ENCODE measurements at places on chromosomes 6 and 20. TPM values are rescaled to one million over a fixed set of nuclear protein-coding genes. Genes with fewer than 3 reads are reported as not detected.

HSPA12B gene
- under 0.01 TPM for total RNA-seq

HDGFL1 gene
- not detected for total RNA-seq

FLRT3 gene
- 2.6 TPM for total RNA-seq

CST7 gene
- not detected for total RNA-seq

FRMD1 gene
- not detected for total RNA-seq

BIRC7 gene
- 0.32 TPM for total RNA-seq

TRDN gene
- not detected for total RNA-seq

HSPA1A gene
- 77.0 TPM for total RNA-seq

LTA gene
- total RNA-seq, result not detected

HEY2 gene
- total RNA-seq, result 0.32 TPM

HLA-A gene
- 421 TPM for total RNA-seq

RAD21L1 gene
- total RNA-seq, result not detected

CRYBG1 gene
- 8.1 TPM for total RNA-seq

MICAL1 gene
- 55.3 TPM for total RNA-seq

BRD2 gene
- total RNA-seq, result 146 TPM

WFDC5 gene
- total RNA-seq, result not detected

SYCP2L gene
- not detected for total RNA-seq

CASS4 gene
- total RNA-seq, result 3.5 TPM

OPN5 gene
- total RNA-seq, result not detected

SLC35A1 gene
- total RNA-seq, result 10.0 TPM

C4A gene
- 6.0 TPM for total RNA-seq

SLC16A10 gene
- not detected for total RNA-seq

PDYN gene
- not detected for total RNA-seq

VIP gene
- total RNA-seq, result not detected

CCN5 gene
- 1.7 TPM for total RNA-seq

ARMH2 gene
- total RNA-seq, result not detected

SDCBP2 gene
- total RNA-seq, result 1.3 TPM

RSPH4A gene
- 0.32 TPM for total RNA-seq

SUMO4 gene
- 2.6 TPM for total RNA-seq

ANGPT4 gene
- total RNA-seq, result not detected

OR2B6 gene
- not detected for total RNA-seq

PRR18 gene
- not detected for total RNA-seq

MEI4 gene
- not detected for total RNA-seq

ANKEF1 gene
- 0.97 TPM for total RNA-seq

FAM83B gene
- 0.43 TPM for total RNA-seq

CBLN4 gene
- not detected for total RNA-seq

ARHGAP40 gene
- not detected for total RNA-seq

All from fibroblast of villous mesenchyme (primary cell).